ENCODE measurements at places on chromosomes 11 and 22.

DNA sequence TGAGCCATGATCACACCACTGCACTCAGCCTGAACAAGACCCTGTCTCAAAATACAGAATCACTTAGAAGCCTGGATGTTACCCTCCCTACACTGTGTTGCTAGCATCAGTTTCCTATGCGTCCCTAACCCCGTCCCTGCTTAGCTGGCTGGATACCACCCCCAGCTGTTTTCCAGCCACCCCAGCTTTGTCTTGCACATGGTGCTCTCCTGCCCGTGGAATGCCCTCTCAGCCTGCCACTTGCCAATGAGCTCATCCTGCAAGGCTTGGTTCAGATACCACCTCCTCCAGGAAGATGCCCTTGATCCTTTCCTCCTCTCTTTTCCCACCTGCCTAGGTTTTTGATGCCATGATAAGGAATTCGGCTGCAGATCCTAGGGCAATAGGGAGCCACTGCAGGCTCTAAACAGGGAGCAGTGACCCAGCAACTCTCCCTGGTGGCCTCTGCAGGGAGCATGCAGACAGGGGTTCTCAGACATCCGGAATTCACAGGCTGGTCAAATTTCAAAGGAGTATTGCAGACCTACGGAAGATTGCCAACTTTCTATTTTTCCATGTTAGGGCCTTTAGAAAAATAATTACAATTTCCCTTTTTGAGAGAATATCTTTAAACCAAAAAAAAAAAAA, 52.7 kb upstream of the WNT7B start:
- no peak for DNase-seq

DNA sequence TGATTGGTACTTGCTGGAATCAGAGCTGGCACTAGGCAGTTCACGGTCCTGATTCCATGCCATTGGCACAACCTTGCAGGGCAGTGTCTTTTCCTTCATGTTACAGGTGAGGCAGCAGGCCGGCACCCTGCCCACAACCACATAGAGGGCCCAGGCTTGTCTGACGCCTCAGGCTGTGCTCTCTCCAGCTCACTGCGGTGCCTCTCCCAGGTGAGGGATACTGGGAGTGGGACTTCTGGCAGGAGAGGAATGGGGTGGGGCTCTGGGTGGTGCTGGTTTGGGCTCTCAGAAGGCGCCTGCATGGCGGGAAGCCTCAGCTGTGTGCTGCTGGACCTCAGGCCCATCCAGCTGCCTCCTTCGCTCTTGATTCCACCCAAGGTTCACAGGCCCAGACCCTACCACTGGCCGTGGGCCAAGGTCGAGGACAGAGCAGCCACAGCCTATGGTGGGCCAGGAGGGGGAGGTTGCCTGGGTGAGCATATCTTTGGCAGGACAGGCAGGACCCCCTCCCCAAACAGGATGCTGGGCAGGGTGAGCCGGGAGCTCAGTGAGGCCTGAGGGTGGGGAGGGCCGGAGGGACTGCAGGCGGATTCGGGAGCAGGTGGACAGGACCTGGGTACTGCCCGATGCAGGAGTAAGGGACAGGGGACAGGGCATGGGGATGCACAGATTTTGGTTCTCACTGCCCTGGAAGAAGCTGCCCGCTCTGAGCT, 7.0 kb upstream of the MPPED1 start:
- DNase-seq = no peak

DNA sequence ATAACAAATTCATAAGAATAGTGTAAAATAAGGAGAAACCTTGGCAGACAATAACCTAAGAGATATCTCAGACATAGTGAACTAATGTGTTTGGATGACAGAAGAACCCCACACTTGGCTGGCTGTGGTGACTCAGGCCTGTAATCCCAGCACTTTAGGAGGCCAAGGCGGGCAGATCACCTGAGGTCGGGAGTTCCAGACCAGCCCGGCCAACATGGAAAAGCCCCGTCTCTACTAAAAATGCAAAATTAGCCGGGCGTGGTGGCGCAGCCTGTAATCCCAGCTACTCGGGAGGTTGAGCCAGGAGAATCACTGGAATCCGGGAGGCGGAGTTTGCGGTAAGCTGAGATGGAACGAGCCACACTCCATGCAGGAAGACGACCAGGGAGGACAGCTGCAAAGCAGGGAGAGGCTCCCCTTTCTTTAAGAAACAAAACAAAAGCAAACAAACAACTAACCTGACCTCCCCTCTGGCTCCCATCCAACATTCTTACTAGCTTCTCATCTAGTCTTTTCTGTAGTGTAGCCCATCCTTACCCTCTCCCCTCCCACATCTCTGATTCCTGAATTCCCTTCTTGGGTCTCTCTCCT, 84.2 kb downstream of the ZNF280B start:
- no peak for DNase-seq

DNA sequence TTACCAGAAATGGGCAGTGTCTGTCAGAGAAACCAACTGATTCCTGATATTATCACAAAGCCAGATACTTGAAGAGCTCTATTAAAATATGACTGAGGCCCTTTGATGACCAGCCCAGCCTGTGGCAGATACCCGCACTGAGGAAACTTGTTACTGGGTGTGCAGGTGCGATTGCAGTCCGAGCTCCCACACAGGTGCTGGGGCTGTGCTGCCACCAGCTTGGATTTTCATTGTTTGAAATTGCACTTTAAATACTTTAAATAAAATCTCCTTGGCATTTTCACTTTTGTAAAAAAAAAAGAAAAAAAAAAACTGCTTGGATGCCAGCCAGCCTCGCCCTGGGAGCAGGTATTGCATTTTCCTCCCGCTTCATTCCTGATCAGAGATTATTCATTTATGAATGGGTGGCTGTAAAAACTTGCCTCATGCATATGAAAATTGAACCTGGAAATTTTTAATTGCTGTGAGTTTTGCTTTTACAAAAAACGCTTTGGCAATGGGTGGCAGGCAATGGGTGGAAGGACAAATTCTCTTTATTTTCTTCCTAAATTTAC, 21.2 kb downstream of the EHF start:
- DNase-seq = no peak

- DNase-seq = no peak
These were observed 21.8 kb downstream of the SERPING1 start for GRCh38 chr11:57619331-57619730.

DNA sequence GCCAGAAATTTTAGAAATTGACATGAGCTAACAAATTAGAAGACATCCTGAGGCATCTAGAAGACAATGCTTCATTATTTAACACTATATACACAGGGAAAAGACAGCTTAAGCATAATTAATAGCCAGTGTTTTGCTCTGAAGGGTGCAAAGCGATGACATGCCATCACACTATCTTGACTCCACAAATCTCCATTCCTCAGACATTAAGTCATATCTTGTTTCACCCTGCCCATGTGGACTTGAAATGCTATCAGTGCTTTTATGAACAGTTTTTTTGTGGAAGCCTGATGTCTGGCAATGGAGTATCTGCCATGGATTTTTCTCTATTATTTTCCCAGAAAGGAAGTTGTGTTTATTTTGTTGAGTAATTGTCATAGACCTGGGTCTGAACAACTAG, 2.3 kb downstream of the CARD18 start:
- DNase-seq = no peak

DNA sequence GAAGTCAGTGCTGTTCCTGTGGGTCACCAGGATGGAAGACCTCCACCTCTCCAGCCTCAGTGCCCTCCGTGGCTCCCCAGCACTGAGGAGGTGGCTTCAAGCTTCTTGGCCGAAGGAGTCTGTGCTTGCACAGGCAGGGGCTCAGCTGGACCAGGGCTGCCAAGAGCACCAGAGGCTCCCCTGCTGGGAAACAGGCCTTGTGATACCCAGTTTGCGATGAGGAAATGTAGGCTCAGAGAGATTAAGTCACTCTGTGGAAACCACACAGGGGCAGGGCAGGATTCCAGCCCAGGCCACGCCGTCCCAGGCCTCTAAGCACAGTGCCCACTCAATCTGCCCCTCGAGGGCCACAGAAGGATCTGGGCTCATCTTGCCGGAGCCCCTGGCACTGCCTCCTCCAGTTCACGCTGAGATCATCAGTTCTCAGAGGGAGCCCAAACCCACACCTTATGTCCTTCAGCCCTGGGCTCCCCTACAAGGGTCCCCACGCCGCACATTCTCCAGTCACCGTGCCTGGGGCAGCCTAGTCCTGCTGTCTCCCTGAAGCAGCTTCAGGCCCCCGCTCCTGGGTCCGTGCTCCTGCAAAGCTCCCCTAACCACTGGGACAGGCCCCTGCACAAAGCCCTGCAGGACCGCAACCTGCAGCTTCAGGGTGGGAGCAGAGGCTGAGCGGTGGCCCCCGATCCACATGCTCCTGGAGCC, 21.6 kb downstream of the ANO1 start:
- DNase-seq = no peak

GRCh38 chr11:35262056-35262455, 123.1 kb downstream of the CD44 start:
- DNase-seq = no peak

GRCh38 chr11:114566276-114566675, 6.6 kb upstream of the NXPE1 start:
- DNase-seq = no peak

- no peak for DNase-seq
These were observed 55.6 kb downstream of the OR4C45 start for GRCh38 chr11:50088231-50088630.

GRCh38 chr11:131819865-131820264, 449.4 kb downstream of the NTM start:
- no peak for DNase-seq

Measured in stimulated activated CD4-positive, alpha-beta T cell treated with anti-CD3 and anti-CD28 coated beads, Interleukin-4, amount 100 ng/mL, for 48 hours (primary cell).